AG08396 (cell line): ENCODE measurements at places on chromosomes 12 and 14.

DNA sequence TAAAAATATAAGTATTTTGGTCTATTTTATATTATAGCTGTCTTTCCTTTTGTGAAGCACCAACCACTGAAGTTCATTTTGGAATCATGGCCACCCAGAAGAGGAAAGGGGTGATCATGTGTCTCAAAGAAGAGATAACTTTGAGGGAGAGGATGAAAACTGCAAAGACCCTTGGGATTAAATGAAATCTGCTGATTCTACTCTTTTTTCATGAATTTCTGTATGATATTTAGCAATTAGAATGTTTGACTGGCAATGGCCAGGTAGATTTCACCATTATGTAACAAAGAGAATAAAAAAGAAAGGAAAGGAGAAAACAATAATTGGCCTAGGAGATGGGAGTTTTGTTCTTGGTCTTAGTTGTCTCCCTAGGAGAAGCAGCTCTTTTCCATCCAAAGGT, 350.8 kb downstream of the EMP1 start:
- no peak for DNase-seq

GRCh38 chr12:38099686-38100085, 216.9 kb upstream of the ALG10B start:
- DNase-seq, result no peak

- DNase-seq, result no peak
Measured at GRCh38 chr14:70140614-70141013, 48.1 kb downstream of the SLC8A3 start.

DNA sequence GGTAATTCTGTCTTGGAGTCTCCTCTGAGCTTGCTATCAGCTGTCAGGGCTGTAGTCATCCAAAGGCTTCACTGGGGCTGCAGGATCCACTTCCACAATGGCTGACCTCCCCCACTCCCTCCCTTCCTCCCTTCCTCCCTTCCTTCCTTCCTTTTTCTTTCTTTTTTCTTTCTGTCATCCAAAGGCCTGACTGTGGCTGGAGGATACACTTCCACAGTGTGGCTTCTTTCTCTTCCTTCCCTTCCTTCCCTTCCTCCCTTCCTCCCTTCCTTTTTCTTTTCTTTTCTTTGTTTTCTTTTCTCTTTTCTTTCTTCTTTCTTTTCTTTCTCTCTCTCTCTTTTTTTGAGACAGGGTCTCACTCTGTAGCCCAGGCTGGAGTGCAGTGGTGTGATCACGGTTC, 30.6 kb downstream of the ARF6 start:
- DNase-seq, result no peak

GRCh38 chr14:83096092-83096491, 1562.4 kb upstream of the SEL1L start:
- DNase-seq, result peak; percentile 20

DNA sequence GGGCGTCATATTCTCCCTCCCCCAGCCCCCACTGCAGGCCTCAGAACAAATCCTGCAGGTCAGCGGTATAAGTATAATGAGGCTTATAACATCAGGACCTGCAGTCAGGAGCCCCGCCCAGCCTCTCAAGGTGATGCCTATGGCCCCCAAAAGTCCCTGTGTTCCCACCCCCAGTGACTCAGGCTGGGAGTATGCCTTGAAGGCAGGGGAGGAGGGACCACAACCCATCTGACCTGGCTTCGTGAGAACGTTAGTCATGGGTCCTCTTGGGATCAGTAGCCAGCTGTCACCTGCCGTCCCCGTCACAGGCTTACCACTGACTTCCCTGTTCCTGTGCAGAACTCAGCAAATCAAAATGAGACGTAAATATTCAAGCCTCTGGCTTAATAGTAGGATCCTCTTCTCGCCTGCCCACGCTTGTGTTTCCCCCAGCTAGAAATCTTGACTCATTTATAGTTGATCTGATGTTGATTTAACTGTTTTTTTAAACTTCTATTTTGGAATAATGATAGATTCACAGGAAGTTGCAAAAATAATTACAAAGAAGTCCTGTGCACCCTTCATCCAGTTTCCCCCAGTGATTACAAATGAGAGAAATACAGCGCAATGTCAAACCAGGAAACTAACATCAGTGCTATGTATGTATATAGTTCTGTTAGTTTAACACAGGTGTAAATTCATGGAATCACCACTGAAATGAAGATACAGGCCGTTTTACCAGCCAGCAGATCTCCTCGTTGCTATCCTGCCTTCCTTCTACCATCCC, 107.5 kb downstream of the ADGRD1 start:
- DNase-seq, result no peak

DNA sequence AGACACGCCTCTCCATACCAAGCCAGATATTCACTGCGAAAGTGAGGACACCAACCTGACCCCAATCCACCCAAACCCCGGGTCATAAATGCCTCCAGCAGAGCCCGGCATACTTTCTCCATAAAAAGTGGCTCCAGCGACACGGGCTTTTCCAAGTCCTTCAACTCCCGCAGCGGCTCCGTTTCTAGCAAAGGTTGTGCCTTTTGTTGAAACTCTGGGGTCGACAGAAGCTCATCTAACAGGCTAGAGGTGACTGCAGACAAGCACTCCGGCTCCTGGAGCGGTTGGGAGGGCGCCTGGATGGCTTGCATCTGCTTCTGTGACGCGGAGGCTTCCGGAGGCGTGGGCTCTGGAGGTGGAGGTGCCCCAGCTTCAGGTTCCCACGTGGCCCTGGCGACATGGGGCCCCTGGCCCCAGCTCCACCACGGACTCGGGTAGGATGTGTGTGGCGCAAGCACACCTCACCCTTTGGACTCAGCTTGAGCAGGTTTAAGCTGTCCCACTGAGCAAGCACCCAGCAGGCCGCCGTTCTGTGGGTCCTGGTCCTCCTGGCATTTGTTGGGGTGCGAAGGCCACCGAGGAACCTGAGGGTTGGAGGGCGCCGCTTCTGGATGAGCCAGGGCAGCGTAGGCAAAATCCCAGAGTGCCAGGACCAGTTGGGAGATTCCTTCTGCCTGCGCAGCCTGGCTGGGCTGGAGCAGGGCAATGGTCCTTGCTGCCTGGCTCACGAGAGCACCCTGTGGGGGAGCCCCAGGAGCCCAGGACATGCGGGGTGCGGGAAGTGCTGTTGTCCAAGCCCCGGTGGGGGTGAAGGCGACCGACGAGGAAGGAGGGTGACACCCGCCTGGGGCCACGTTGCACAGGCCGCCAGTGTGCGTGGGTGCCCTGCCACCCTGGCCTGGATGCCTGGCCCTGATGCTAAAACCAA, 186.3 kb downstream of the ALG10 start:
- no peak for DNase-seq

DNA sequence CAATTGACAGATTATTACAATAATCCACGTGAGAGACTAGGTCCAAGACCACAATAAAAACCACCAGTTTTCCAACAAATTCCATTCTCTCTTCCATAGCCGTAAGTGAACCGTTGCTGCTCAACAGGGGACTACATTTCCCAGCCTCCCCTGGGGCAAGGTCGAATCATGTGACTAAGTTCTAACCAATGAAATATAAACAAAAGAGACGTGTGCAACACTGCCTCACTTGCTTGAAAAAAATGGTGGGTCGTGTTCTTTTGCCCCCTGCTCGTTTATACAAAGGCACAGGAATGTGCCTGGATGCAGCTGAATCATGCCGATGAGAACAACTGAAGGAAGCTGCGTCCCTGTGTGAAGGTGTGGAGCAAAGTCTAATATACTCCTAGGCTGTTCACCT, 51.1 kb downstream of the HSPB8 start:
- DNase-seq, result peak; percentile 63
